ENCODE measurements at places on chromosomes 7 and 10.

DNA sequence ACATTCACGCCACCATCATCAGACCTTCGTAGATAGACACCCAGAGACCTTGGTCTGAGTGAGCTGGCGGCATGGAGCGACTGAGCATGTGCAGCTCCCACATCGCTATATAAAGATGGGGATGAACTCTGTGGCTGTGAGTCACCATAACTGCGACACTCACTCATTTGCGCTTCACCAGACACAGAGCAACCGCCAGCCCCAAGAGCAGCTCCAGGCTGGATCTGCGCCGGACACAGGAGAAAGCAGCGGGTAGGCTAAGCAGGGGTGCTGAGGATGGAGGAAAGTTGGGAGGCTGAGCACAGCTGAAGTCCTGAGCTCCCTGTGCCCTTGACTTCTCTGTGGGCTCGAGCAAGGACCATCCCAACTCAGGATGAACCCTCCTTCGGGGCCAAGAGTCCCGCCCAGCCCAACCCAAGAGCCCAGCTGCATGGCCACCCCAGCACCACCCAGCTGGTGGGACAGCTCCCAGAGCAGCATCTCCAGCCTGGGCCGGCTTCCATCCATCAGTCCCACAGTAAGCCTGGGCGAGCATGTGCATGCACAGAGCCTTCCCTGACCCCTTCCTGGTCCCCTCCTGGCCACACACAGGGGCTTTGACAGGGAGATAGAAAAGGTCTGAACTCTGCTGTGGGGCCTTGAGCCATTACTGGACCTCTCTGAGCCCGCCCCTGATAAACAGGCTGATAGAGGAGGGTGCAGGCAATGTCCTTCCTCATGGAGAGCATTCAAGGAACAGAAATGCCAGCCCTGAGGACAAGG lies at the start of gene OPN4:
Gene OPN4, plus strand, starts transcription at position 137 of the 762 bp plus-strand sequence. Its CDS starts 237 bp downstream, at position 374.
- DNase-seq: peak; percentile 17

- DNase-seq: no peak
These were observed 1.1 kb upstream of the AKR1B1 start for GRCh38 chr7:134459981-134460380.

DNA sequence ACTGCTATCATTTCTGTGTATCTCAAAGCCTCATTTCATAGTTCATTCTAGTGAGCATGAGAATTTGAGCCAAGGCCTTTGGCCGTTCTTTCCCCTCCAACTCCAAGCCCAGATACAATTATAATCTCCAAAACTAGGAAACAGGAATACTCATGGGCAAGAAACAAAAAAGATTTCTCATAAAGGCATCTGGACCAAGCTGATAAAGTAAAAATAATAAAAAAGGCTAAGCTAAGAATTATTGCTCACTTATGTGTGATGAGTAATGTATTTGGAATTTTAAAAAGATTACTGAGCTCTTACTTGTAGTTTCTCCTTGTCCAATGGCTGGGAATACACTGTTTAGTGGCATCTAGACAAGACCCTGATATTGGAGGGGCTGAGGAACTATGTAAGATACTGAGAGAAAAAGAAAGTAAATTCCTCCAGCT lies 196.4 kb upstream of the POM121L12 start:
- DNase-seq: no peak

DNA sequence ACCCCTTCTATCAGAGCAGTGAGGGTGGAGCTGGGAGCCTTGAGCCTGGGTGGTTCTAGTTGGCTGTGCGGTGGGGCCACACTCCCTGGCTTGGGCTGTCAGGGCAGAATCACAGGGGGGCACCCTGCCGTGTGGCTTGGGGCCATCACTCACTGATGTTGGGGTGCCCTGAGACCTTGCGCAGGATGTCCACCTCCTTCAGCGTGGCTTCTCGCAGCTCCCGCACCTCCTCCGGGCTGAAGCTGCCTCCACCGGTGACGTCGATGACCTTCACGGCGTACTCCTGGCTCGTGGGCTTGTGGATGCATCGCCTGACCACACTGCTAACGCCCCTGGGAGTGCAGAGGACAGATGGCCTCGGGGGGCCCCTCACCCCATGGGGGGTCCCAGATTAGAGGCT lies 5.3 kb downstream of the PHKG1 start:
- DNase-seq: no peak

GRCh38 chr7:14828053-14828452 lies 74.5 kb downstream of the DGKB start:
- no peak for DNase-seq

DNA sequence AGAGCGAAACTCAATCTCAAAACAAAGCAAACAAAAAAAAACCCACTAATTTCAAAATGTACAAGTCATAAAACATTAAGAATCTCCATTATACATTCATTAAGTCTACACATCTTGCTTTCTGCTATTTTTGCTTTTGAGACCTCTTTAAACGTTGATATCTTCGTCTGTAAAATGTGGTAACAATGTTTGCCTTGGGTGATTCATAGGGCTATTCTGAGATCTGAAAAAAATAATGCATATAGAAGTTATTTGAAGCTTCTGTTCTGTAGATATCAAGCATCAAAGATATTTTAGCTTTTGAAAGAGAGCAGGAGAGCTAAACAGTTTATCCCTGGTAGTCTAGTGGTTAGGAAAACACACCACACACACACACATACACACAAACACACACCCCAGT lies 158.1 kb upstream of the PLXDC2 start:
- peak; percentile 7 for DNase-seq

DNA sequence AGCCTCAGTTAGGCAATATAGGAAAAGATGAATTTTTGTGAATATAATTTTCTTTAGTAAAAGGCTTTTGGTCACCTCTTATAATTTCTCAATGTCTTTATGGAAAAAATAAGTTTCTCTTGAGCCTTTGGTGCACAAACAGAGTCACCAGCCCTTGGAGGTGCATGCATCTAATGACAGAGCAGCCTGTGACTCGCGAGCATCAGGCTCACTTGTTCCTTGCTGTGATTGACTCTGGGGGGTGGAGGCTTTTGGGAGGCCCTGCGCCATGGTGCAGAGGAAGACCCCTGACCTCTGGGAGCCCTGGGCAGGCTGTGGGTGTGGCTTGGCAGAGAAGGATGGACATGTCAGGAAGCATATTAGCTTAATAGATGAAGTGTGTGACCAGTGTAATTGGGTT lies 60.2 kb downstream of the FIGNL1 start:
- no peak for DNase-seq

DNA sequence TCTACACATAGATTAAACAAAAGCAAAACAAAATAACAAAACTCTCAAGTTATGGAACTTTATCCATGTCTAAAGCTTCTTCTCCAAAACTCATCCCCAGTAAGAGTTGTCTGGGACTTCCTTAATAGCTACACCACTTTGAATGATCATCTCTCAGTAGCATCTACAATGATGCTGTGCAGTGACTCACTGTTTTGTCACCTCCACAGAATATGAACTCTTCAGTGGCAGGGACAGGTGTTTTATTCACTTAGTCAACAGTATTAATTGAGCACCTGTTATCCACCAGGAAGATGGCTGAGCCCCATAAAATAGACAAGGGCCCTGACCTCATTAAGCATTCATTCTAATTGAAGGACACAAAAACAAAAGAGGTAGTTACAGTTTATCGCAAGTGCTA lies 350.7 kb downstream of the ELMO1 start:
- DNase-seq: no peak

Measured in hepatic stellate cell (primary cell).